ENCODE measurements at places on chromosomes 2 and 18. TPM values are rescaled to one million over a fixed set of nuclear protein-coding genes. Genes with fewer than 3 reads are reported as not detected.
A peak's percentile ranks its signal among the peaks of the same experiment; 100 is the strongest.

LIPG gene
- 173 TPM for total RNA-seq

PLEK gene
- not detected for total RNA-seq

FTCDNL1 gene
- total RNA-seq: 0.06 TPM

CACNB4 gene
- 0.14 TPM for total RNA-seq

FOXD4L1 gene
- total RNA-seq: not detected

CHN1 gene
- 22.5 TPM for total RNA-seq

SKOR2 gene
- total RNA-seq: not detected

EMILIN1 gene
- total RNA-seq: 0.80 TPM

- DNase-seq: no peak
These were observed 464.5 kb downstream of the IRS1 start for GRCh38 chr2:226334981-226335720.

DNA sequence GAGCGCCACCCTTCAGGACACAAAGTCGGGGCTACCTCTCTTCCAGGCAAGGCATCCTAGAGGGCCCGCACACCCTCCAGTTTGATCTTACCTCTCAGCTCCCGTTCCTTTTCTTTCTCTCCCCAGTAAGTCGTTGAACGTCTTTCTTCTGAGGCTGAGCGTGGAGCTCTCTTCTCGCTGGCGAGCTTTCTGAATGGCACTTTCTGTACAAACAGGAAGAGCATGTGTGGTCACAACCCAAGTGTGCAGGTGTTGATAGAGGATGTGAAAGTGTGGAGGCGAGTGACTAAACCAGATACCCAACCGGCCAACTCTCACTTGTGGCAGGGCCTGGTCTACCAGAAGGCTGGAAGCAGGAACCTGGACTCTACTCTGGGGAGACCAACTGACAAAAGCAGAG, at the start of gene AFF3:
Gene AFF3, minus strand, starts transcription at position 198 of the 400 bp plus-strand sequence. CDS start 38,136 bp downstream, outside the sequence.
- no peak for DNase-seq

GRCh38 chr2:219471476-219472371, 27.0 kb upstream of the GMPPA start:
- DNase-seq: no peak

GRCh38 chr2:227406177-227407031, 18.7 kb upstream of the SCYGR1 start:
- peak; percentile 95 for DNase-seq

DNA sequence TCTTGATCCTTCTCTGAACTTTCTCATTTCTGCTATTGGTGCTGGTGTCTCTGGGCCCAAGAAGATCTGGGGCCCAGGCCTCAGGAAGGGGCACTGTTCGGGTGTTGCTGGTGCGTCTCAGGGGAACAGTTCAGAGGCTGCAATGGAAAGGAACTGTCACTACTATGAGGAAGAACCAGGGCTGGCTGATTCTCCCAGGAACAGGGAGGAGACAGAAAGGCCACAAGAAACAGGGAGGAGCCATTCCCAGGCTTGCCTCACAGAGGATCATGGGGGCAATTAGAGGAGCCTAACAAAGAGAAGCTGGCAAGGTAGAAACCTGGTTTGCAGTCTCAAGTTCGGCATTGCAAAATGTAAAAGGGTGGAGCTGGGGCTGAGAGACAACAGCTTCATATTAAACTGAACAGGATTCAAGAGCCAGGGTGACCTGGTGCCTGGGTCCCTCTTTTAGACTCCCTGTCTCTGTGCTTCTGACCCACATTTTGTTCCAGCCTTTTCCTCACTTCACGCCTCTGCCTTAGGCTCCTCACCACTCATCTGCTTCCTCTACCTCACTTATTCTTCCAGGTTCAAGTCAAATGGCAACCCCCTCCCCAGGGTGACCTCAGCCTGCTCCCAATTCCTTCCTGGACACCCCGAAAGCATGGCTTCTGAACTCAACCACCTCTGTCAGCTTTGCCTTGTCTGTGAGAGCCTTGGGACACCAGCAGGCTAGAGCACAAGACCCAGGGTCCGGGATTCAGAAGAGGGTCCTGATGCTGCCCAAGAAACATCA, 58.4 kb downstream of the GYPC start:
- no peak for DNase-seq

- DNase-seq: no peak
These were observed 57.3 kb upstream of the ALPP start for GRCh38 chr2:232321156-232321816.

- no peak for DNase-seq
These were observed 19.7 kb upstream of the RNF125 start for GRCh38 chr18:31998880-31999412.

- DNase-seq: no peak
These were observed 240.6 kb upstream of the CWC22 start for GRCh38 chr2:180247658-180248057.

GRCh38 chr18:29234751-29235150, 1057.8 kb upstream of the CDH2 start:
- no peak for DNase-seq

- no peak for DNase-seq
These were observed 3.0 kb upstream of the IL1B start for GRCh38 chr2:112839407-112840067.
